ENCODE measurements at places on chromosomes 16 and 17. TPM values are rescaled to one million over a fixed set of nuclear protein-coding genes. Genes with fewer than 3 reads are reported as not detected.

AHSP gene
- total RNA-seq, result not detected

HSD17B2 gene
- total RNA-seq, result 5.2 TPM

DNA sequence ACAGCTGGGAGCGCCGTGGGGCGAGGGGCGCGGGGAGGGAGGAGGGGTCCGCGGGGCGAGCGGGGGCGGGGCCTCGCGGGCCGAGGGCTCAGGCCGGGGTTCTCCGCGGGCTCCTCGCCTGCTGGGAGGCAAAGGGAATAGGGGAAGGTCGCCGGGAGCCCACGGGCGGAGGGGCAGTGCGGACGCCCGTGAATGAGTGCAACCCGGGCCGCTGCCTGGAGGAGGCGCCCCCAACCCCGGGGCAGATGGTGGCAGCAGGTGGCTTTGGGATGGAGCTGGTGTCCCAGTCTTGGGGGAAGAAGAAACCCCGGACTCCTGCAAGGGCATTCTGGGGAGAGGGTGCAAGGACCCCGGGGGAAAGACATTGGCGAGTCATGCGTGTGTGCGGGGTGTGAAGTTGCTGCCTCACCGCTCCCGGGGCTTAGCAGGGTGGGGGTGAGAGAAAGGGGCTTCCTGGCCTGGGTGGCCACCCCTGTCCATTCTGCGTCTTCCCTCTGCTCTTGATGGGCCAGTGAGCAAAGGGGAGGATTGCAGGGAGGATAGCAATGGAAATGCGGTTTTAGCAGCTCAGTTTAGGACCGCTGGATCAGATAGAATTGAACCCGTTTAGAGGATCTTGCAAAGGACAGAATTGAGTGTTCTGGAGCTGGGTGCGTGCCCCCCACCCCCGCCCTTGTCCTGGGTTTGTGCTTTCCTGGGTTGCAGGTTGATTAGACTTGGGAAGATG, 526 bp downstream of the KIAA0513 start:
- H3K4me1 ChIP-seq, result peaks cover 46% of the 10 kb centered on the region
- H3K4me3 ChIP-seq, result peak overlapping the region; percentile 79
- no peak for DNase-seq

DNA sequence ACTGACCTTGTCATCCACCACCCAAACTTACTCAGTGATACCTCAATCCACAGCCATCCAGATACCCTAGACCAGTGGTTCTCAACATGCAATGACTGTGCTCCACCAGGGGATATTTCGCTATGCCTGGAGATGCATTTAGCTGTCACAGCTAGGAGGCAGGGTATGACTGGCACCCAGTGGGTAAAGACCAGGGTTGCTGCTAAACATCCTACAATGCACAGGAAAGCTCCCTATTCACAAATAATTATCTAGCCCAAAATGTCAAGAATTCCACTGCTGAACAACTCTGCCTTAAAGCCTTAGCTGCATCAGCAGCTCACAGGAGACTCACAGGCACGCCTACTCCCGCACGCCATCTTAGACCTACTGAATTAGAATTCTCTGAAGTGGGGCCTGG, 212.6 kb downstream of the GRIN2A start:
- no peak for DNase-seq
- no peaks in the 10 kb centered on the region for H3K4me1 ChIP-seq
- no peak overlapping the region for H3K4me3 ChIP-seq
- H3K36me3 ChIP-seq, result no peaks in the 10 kb centered on the region

- no peak overlapping the region for H3K4me3 ChIP-seq
- H3K36me3 ChIP-seq, result peaks cover 12% of the 10 kb centered on the region
- peak overlapping the region; percentile 26 for H3K27ac ChIP-seq
- peak; percentile 75 for DNase-seq
Observed at GRCh38 chr16:84096447-84097005, 20.2 kb downstream of the MBTPS1 start.

DNA sequence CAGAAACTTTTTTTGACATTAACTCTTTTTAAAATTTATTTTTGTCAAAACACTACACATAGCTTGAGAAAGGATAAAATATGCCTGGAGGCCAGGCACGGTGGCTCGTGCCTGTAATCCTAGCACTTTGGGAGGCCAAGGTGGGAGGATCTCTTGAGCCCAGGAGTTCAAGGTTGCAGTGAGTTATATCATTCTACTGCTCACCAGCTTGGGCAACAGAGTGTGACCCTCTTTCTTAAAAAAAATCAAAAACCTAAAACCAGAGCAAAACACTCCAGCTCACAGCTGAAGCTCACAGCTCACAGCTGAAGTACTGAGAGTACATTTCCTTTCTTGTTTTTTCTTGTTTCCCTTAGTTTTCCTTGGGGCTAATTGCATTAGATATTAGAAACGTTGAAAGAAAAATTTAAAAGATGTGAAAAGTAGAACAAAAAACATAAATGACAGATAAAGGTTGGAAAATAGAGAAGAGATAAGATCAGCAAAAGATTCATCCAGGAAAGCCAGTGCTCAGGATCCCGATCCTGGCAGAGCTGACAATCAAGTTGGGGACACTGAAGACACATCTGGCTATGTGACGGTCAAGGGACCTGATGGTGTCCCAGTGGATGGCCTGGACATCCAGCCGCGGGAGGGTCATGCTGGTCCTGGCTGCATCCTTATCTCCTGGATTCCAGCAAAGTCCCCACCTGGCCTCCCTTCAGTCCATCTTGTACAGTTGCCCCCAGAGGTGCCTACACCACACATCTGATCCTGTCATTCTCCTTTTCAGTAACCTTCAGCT, 9.8 kb downstream of the CHST6 start:
- no peak overlapping the region for H3K4me3 ChIP-seq
- peaks cover 28% of the 10 kb centered on the region for H3K4me1 ChIP-seq
- no peaks in the 10 kb centered on the region for H3K36me3 ChIP-seq
- DNase-seq, result no peak

- H3K36me3 ChIP-seq, result no peaks in the 10 kb centered on the region
- no peaks in the 10 kb centered on the region for H3K4me1 ChIP-seq
- H3K27me3 ChIP-seq, result no peaks in the 10 kb centered on the region
- DNase-seq, result peak; percentile 15
Observed at GRCh38 chr16:5604770-5605169, 507.2 kb upstream of the EEF2KMT start.

DNA sequence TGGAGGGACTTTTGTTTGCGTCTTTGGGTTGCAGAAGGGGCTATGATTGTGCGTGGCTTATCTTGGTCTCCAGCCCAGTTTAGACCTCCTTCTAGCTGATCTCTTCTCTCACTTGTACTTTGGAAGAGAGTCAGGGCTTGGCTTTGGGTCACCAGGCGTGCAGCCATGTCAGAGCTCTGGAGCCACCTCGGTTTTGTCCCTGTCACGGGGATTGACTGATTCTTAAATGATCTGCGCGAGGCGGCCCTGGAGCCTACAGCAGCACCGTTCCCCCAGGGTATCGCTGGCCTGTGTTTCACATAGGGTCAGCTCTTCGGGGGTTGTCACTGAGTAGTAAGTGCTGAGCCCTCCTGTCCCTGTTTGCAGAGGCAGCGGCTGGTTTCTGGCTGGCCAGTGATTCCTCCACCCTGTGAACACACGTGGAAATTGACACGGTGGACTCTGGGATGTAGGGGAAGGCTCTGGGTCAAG, 209.8 kb upstream of the CHMP6 start:
- DNase-seq, result no peak
- H3K27ac ChIP-seq, result no peak overlapping the region
- H3K27me3 ChIP-seq, result no peaks in the 10 kb centered on the region
- H3K4me3 ChIP-seq, result no peak overlapping the region
- peaks cover 8% of the 10 kb centered on the region for H3K4me1 ChIP-seq

GRCh38 chr17:83200231-83200699, 120.9 kb downstream of the METRNL start:
- no peaks in the 10 kb centered on the region for H3K36me3 ChIP-seq
- H3K27me3 ChIP-seq, result no peaks in the 10 kb centered on the region
- DNase-seq, result peak; percentile 52
- peak overlapping the region; percentile 25 for H3K4me3 ChIP-seq
- H3K27ac ChIP-seq, result peak overlapping the region; percentile 71

DNA sequence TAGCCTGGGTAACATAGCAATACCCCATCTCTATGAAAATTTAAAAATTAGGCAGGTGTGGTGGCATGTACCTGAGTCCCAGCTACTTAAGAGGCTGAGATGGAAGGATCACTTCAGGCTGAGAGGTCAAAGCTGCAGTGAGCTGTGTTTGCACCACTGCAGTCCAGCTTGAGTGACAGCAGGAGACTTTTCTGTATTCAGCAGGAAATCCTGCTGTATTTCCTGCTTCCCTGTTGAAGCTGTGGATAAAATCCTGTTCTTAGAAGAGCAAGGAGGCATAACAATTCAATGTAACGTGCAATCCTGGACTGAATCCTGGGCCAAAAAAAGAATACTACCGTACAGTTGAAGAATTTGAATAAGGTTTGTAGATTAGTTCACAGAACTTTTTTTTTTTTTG, 62.2 kb downstream of the FBXL20 start:
- no peak overlapping the region for H3K4me3 ChIP-seq
- H3K27ac ChIP-seq, result no peak overlapping the region
- no peaks in the 10 kb centered on the region for H3K4me1 ChIP-seq
- DNase-seq, result no peak
- H3K27me3 ChIP-seq, result no peaks in the 10 kb centered on the region

DNA sequence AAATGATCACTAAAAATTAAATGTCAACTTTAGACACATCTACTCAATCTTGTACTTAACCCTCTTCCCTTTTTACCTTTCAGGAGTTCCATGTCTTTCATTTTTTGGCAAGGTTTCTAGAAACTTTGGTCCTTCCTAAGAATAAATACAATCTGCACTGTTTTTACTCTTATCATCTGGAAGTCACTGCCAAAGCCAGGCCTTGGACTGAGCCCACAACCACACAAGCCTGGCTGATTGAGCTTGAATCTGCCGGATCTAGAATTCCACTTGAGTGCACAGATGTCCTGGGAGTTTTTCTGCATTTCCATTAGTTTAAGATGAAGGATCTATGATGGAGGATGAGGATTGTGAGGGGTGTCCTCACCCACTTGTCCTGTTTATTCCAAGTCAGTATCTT, 126.1 kb downstream of the VPS53 start:
- no peak for DNase-seq
- H3K4me1 ChIP-seq, result no peaks in the 10 kb centered on the region
- H3K36me3 ChIP-seq, result no peaks in the 10 kb centered on the region
- H3K4me3 ChIP-seq, result no peak overlapping the region

GRCh38 chr17:20263595-20263994, 203.7 kb downstream of the LGALS9B start:
- no peaks in the 10 kb centered on the region for H3K27me3 ChIP-seq
- H3K27ac ChIP-seq, result no peak overlapping the region
- DNase-seq, result no peak
- H3K4me3 ChIP-seq, result no peak overlapping the region
- H3K4me1 ChIP-seq, result no peaks in the 10 kb centered on the region

- H3K27me3 ChIP-seq, result no peaks in the 10 kb centered on the region
- no peaks in the 10 kb centered on the region for H3K36me3 ChIP-seq
- no peak overlapping the region for H3K27ac ChIP-seq
- no peaks in the 10 kb centered on the region for H3K4me1 ChIP-seq
- DNase-seq, result peak; percentile 32
Observed at GRCh38 chr16:1125471-1125870, 27.4 kb upstream of the CACNA1H start.

DNA sequence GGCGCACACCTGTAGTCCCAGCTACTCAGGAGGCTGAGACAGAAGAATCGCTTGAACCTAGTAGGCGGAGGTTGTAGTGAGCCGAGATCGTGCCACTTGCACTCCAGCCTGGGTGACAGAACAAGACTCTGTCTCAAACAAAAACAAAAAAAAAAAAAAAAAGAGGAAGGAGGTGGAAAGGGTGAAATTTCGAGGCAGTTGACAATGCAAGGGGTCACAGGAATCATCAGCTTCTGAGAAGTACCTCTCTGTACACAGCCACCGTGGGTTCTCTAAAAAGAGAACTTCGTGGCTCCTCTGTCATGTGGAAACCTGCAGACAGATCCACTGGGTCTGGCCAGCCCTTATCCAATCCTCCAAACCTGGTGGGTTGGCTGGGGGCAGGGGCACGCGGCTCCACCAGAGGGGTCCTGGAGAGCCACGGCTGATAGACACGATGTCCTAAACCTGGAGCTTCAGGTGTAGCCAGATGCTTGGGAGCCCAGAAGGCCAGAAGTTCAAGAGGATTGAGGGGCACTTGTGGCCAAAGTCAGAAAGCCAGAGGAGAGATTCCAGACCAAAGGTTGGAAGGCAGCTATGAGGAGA, 540 bp upstream of the CD300LF start:
- H3K27me3 ChIP-seq, result peaks cover 56% of the 10 kb centered on the region
- no peak overlapping the region for H3K4me3 ChIP-seq
- no peak overlapping the region for H3K27ac ChIP-seq

DNA sequence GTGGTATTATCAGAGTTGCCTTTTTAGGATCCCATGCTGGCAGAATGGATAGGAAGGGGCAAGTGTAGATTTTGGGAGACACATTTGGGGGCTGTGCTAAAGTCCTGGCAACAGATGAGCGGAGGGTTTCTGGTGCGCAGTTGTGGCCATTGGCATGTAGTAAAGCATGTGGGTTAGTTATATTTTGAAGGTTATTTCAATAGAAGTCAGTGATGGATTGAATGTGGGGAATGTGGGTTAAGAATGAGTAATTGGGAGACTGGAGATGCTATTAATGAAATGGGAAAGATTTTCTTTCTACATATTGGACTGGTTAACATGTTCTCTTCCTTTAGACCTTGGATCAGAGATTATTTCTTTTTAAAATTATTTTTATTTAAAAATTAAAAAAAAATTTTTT, 10.0 kb downstream of the DUS2 start:
- H3K36me3 ChIP-seq, result no peaks in the 10 kb centered on the region
- no peak overlapping the region for H3K4me3 ChIP-seq
- H3K27me3 ChIP-seq, result no peaks in the 10 kb centered on the region
- no peak overlapping the region for H3K27ac ChIP-seq
- H3K4me1 ChIP-seq, result no peaks in the 10 kb centered on the region
- no peak for DNase-seq

DNA sequence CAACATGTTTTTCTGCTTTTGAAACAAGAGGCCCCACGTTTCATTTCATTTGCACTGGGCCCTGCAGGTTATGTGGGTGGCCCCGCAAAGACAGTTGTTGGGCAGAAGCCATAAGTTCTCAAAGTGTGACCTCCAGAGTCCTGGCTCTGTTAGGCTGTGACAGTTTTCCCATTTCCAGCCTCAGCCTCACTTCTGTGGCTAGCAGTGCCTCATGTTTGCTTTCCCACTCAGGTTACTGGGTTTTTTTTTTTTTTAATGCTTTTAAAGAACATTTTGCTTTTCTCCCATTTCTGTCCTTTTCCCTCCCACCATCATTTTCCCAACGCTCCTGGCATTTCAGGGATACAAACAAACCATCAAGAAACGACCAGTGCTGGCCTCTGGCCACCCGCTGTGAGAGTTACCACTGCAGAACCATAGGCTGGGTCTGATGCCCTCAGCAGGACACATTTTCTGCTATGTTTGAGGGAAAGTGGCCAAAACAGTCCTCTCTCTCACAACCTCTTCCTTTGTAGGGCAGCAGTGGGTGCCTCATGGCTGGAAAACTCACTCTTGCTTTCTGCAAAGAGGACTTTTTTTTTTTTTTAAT, 159.0 kb upstream of the MPHOSPH6 start:
- H3K4me3 ChIP-seq, result no peak overlapping the region
- DNase-seq, result no peak
- no peaks in the 10 kb centered on the region for H3K27me3 ChIP-seq
- 0 out of 2 replicates have a peak, but pooled peaks cover 3% of the 10 kb centered on the region for H3K4me1 ChIP-seq
- no peak overlapping the region for H3K27ac ChIP-seq
